ENCODE measurements at places on chromosomes 2 and 18. TPM values are rescaled to one million over a fixed set of nuclear protein-coding genes. Genes with fewer than 3 reads are reported as not detected.

- no peak for DNase-seq
These were observed 16.1 kb downstream of the SNORC start for GRCh38 chr2:232886176-232886575.

CRYGC gene
- polyA plus RNA-seq, result not detected

DNA sequence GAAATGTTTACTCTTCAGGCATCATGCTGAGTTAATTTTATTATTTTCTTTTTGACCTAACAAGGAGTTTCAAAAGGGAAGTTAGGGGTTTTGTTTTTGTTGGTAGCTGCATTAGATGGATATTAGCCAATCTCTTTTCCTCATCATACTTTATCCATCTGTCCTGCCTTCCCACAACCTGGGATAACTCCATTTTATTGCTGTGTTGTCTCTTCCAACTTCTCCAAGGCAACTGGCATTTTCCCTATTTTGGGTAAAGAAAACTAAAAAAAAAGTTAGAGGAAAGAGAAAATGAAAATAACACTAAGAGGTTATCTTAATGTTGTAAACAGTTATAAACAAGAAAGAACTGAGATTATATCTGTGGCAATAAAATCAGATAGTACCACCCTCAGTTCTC is 147.0 kb downstream of the PID1 start:
- DNase-seq, result no peak

SERPINB4 gene
- not detected for polyA plus RNA-seq

- no peak for DNase-seq
These were observed 787.2 kb downstream of the RNF144A start for GRCh38 chr2:7704296-7704865.

POTEI gene
- 0.04 TPM for polyA plus RNA-seq

MFF gene
- 68.1 TPM for polyA plus RNA-seq

RUFY4 gene
- 0.16 TPM for polyA plus RNA-seq

CYTIP gene
- polyA plus RNA-seq, result 0.62 TPM

- DNase-seq, result no peak
These were observed 390.4 kb downstream of the CMPK2 start for GRCh38 chr2:6475155-6475940.

GRCh38 chr18:47881752-47882455 is 48.6 kb downstream of the SMAD2 start:
- DNase-seq, result no peak

GRCh38 chr2:150459281-150459680 is 28.2 kb downstream of the RND3 start:
- no peak for DNase-seq

All from forelimb muscle (tissue), 1 donor.